Non-pigmented ciliary epithelial cell (primary cell): ENCODE measurements at places on chromosomes 11 and 22.

- peak; percentile 81 for DNase-seq
Observed at GRCh38 chr11:118792570-118793124, 1.7 kb upstream of the DDX6 start.

- no peak for DNase-seq
Observed at GRCh38 chr11:12815931-12816494, 141.8 kb downstream of the TEAD1 start.

DNA sequence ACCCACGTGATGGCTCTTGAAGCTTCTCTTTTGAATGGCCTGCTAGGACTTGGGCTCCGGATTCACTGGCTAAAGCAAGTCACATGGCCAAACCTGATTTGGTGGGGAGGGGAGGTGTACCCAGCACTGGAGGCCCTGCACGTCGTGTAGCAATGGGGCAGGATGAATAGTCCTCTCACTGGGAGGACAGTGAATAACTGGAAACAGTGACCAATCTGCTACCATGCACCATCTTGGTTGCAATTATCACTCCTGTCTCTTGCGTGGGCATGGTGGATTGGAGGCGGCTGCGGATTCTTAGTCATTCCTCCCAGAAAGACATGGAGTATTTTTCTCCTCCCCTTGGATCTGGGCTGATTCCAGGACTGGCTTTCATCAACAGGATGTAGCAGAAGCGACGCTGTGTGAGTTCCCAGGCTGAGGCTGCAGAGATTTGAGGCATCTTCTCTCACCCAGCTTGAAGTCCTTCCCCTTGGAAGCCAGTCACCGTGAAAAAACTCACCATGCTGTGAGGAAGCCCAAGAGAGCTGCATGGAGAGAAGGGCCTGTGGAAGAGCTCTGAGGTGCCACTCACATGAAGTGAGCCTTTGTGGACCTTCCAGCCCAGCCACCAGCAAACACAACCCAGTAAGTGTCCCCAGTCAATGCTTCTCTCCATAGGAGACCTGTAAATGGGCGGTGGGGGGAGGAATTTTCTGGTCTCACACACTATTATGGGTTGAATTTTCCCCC lies 70.4 kb downstream of the IGLL1 start:
- DNase-seq = no peak

- no peak for DNase-seq
Observed at GRCh38 chr11:94297985-94298576, 6.3 kb upstream of the IZUMO1R start.

DNA sequence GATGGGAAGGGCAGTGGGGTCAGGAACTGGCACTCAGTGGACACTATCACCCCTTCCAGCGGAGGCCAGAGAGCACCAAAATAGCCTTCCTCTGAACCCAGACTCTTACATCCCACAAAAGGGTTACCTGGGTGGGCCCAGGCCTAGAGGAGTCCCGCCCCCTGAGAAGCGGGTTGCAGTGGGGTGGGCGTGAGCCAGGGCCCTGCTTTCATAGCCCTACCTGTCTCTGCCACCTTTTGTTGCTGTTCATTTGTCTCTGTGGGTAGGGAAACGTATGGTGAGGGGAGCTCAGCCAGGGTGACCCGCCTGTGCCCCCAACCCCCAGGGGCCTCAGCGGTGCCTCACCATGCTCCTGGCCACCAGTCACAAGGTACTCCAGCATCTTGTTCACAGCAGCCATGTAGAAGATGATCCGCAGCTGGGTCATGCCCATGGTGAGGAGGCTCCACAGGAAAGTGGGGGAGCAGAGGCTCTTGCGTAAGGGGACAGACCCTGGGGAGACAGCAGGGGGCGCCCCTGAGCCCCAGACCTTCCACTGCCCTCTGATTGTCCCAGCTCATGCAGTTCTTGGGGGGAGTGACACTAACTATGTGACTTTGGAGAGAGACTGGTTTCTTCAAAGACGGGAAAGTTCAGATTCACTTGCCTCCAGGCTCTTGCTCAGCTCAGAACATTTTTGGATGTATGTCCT lies 24.0 kb downstream of the SLC43A1 start:
- no peak for DNase-seq

GRCh38 chr11:118061586-118062125 lies 15.2 kb upstream of the TMPRSS4 start:
- no peak for DNase-seq

GRCh38 chr11:117489999-117490679 lies 162.5 kb downstream of the CEP164 start:
- no peak for DNase-seq

DNA sequence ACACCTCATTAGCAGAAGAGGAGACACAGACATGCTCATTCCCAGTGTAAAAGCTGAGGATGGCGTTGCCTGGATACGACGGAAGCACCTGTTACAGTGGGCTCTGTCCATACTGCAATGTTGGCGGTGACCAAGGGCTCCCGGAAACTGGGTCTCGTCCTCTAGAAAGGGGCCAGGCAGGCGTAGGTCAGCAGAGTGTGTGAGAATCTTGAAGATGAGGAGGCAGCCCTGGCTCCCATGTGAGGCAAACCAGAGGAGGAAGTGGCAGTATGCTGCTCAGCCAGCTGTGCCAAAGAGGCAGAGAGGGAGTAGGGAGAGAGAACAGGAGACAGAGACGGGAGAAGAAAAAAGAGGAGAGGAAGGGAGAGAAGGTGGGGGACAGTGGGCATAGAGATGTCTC lies 10.3 kb downstream of the LTO1 start:
- no peak for DNase-seq

GRCh38 chr11:45146072-45147016 lies at the start of gene PRDM11:
PRDM11 (plus strand) TSS chr11:45146639; CDS start chr11:45181767, 35,128 bp downstream.
- DNase-seq = peak; percentile 26

GRCh38 chr11:105881027-105881426 lies 141.0 kb downstream of the MSANTD4 start:
- DNase-seq = no peak

DNA sequence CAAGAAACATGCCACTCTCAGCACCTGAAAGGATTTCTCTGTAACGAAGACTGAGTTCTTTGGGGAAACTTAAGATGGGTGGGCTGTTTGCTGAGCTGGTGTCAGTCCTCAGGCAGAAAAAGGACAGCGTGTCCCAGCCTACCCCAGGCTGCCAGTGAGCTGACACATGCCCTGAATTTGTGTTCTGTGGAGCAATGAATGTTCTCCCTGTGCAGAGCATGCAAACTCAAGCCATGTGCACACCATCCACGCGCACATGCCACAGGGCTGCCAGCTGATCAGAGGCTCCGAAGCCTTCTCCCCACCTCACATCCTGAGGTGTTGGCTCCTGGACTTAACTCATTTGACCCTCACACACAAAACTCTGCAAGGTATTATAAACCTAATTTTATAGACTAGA lies 104.9 kb downstream of the KCNC1 start:
- DNase-seq = no peak

GRCh38 chr11:20909995-20910726 lies 240.8 kb downstream of the NELL1 start:
- no peak for DNase-seq

DNA sequence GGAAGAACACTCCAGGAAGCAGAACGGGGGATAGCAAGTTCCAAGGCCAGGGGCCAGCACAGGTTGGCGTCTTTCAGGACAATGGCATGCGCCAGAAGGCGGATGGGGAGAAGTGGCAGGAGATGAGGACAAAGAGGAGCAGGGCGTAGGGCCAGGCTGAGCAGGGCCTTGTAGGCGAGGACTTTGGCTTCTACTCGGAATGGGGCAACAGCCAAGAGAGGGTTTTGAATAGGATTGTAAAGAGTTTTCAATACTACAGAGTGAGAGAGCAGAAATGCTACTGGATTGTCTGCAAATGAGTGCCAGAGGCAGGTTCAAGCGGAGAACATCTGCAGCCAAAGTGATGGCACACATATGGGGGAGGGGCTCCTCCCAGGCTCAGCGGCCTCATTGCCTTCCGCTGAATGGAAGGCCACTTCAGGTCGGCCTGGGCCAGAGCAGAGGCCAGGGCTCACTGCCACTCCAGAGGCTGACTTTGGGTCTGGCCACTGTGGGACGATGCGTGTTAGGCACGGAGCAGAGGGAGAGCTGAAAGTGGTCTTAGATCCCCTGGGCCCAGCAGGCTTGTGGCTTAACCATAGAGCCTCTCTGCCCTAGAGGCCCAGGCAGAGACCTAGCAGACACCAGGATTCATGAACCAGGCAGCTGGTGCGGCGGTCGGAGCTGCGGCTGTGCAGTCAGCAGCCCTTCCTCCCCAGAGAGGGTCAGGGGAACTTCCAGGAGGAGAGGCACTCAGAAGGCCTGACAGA lies 118.2 kb downstream of the DSCAML1 start:
- DNase-seq = no peak

DNA sequence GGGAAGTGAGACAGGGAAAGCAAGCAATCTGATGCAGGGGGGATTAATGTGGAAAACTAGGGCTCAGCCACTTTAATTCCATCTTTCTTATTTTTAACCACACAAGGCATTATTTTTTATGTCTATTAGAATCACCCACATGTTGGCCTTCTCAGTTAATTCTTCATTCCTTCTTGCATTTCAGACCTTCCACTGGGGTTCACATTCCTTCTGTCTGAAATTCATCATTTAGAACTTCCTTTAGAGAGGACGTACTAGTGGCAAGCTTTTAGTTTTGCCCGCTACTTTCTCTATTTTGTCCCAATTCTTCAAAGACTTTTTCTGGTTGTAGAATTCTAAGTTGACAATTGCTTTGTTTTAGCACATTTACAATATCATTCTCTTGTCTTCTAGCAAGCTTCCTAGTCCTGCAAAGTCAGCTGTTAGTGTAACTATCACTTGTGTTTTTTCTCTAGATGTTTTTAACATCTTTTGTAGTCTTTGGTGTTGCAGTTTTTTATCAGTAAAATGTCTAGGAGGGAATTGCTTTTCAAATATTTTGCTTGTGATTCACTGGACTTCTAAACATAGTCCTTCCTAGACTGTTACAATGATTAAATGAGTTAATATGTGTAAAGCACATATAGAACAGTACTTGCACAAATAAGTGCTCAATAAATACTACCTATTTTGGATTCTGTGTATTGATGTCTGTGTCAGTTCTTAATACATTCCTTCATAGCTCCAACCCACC lies 5.5 kb upstream of the NNMT start:
- DNase-seq = no peak

- no peak for DNase-seq
Observed at GRCh38 chr22:49149721-49150608, 677.7 kb downstream of the BRD1 start.

- no peak for DNase-seq
Observed at GRCh38 chr11:110919241-110919922, 207.1 kb upstream of the ARHGAP20 start.

DNA sequence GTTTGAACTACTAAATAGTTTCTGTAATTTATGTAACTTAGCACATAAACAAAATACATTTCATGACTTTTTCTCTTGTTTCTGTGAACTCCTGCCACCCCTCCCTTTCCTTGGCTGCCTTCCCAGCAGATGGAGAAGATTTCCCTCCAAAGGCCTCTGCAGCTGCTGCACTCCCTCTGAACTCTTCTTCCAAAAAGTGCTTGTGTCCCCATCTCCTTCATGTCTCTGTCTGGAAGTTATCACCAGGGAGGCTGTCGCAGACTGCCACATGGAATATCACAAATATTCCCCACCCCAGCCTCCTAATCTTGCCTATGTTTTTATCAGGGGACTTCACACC lies 1068.3 kb downstream of the OPCML start:
- DNase-seq = no peak

- no peak for DNase-seq
Observed at GRCh38 chr22:38734421-38735100, 21.2 kb downstream of the SUN2 start.

DNA sequence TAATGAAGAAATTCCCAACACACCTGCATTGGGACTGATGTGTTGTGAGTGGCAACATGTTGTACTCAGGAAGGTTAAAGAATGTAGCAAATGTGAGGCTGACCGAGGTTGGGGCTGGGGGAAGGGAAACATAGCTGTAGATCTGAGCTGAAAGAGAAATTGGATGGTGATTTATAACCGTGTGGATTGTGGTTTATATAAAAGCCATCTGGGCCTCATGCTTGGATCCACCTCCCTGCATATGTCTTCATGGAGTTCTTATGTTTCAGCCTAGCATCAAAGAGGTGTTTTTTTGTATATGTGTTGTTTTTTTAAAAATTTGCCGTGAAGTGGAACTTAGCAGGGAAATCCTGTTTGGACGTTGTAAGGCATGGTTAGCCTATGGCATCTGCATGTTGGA lies 141.3 kb downstream of the NAV2 start:
- DNase-seq = no peak

- DNase-seq = no peak
Observed at GRCh38 chr11:47340980-47341775, 11.3 kb downstream of the MYBPC3 start.

GRCh38 chr11:63505857-63506528 lies at the start of gene LGALS12:
LGALS12 (plus strand) TSS chr11:63506084; CDS start chr11:63506459, 375 bp downstream.
- DNase-seq = no peak

DNA sequence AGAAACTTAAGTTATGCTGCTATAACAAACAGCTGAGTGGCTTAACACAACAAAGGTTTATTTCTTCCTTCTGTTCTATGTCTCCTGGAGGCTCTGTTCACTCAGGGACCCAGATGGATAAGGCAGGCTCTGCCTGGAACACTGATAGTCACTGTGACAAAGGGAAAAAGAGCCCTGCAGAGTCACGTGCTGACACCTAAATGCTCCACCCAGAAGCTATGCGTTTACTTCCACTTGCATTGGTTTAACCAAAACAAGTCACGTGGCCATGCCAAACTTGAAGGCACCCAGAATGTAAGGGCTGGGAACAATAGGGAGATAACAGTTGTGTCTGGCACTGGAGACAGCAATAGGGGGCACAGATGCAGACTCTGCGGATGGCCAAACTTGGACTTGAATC lies 3.4 kb upstream of the MS4A15 start:
- DNase-seq = no peak

GRCh38 chr11:75986966-75987365 lies 172.0 kb downstream of the UVRAG start:
- DNase-seq = no peak

DNA sequence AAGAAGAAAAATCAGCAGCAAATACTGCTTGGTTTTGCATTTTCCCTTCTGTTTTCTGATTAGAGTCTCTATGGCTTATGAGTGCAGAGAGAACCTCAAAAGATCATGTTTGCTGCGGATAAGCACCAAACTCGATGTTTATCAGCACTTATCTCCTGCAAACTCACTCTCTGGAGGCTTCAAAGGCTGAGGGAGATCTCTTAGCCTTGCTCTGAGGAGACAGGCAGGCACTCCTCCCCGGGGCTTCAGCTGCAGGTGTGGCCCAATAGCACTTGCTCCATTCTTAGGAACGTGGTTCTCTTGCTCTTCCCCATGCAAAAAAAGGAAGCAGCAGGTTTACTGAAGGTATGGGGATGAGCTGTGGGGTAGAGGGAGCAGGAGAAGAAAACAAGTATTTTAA lies 45.1 kb downstream of the FLI1 start:
- DNase-seq = no peak

GRCh38 chr11:66600631-66601233 lies 7.7 kb downstream of the CCS start:
- no peak for DNase-seq

GRCh38 chr11:24592360-24592759 lies 95.5 kb downstream of the LUZP2 start:
- DNase-seq = no peak
